OCI-M1 (cell line): ENCODE measurements at places on chromosomes 4 and X.

DNA sequence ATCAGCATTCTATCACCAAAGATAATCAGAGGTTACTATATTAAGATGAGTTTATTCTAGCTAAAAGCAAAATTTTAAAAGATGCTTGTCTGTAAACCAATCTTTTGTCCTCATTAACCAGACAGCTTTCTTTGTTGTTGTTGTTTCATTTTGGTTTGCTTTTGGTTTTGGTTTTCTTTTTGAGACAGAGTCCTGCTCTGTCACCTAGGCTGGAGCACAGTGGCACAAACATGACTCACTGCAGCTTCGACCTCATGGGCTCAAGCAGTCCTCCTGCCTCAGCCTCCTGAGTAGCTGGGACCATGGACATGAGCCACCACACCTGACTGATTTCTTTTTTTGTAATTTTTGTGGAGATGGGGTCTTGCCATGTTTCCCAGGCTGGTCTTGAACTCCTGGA is 102.9 kb downstream of the COX18 start:
- peak; percentile 40 for DNase-seq

- DNase-seq, result no peak
Observed at GRCh38 chr4:53900271-53900649, 164.1 kb downstream of the CHIC2 start.

DNA sequence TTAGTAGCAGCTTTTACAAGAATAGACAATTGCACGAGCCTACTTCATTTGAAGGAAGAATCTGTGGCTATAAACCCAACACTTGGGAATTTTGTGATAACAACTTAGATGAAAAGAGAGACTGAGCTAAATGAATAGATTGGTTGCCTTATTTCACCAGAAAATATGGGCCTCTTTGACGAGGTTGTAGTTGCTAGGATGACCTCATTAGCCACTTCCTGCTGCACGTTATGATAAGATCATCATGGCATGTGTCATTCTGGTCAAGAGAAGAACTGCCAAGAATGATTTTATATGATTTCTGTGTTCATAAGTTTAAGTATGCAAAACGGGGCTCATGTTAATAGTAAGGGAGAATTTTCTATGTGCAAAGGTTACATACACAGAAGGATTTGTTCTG is 321.9 kb upstream of the GIMD1 start:
- DNase-seq, result peak; percentile 78

DNA sequence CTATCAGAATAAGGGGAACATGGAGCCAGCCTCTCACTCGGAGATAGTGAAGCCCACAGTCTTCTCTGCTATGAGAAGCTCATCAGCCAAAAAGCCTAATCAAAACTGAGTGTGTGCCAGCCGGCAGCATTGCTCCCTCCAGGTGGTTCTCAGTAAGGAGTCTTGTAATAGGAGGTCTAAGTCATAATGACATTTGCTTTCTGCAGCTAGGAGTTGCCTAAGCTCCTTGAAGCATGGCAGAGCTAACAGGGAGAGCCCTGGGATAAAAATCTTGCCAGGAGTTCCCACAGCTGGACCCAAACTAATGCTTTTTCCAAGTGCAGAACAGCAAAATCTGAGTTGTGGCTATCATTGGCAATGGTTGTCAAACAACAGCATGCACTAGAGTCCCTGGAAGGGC is 245.2 kb downstream of the SPATA18 start:
- DNase-seq, result no peak

GRCh38 chr4:105306158-105306781 is 159.6 kb downstream of the TET2 start:
- DNase-seq, result peak; percentile 67

DNA sequence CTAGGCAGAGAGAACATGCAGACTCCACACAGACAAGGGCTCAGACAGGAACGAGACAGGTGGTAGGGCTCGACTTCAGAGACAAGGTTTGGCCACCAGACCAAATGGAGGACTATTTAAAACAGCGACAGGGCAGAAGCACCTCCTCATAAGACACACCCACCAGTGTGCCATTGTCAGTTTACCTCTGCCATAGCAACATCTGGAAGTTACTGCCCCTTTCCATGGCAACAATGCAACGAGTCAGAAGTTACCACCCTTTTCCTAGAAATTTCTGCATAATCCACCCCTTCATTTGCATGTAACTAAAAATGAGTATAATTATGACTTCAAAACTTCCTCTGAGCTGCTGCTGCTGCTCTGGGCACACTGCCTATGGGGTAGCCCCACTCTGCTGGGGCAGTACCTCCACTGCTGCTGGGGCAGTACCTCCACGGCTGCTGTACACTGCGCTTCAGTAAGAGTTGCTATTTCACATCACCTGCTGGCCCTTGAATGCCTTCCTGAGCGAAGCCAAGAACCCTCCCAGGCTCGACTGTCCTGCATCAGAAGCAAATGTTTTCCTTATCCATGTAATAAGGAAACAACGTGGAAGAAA is 2222.3 kb upstream of the AGA start:
- DNase-seq, result no peak

DNA sequence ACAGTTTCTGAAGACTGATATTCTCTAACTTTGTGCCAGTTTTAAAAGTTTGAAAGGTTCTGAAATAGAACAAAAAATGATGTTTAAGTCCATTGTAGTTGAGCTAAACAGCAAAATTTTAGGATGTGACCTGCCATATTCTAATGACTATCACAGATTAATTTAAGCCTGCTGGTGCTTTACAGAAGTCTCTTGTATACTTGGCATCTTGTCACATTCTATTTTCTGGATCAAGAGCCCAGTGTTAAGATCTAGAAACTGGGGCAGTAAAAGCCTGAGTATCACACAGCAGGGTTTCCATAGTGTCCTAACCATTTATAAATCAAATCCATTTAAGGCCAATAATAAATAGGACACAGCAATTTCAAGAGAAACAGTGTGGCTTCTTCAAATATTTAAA is 12.4 kb downstream of the FSTL5 start:
- DNase-seq, result no peak

GRCh38 chr4:101806914-101807313 is 16.4 kb downstream of the BANK1 start:
- no peak for DNase-seq

- no peak for DNase-seq
Observed at GRCh38 chr4:187999406-187999932, 3.9 kb downstream of the ZFP42 start.

DNA sequence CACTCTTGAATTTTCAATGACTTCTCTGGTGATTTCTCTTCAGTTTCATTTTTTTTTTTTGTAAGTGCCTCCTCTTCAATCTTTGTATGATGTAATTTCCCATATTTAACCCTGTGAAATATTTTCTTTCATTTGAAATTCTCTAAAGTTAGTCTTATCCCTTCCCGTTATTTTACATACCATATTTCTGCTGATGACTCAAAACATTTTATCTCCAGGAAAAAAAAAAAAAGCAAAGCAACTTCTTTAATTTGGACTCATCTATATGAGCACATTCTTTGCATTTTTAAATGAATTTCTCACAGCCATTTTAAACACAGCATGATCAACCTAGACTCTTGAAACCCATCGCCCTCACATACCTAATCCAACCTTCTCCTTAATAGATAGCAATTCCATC is 1831.4 kb downstream of the ARAP2 start:
- no peak for DNase-seq

GRCh38 chr4:84699001-84699671 is 116.2 kb downstream of the CDS1 start:
- peak; percentile 6 for DNase-seq

GRCh38 chrX:101223226-101223625 is 3.6 kb downstream of the DRP2 start:
- no peak for DNase-seq

DNA sequence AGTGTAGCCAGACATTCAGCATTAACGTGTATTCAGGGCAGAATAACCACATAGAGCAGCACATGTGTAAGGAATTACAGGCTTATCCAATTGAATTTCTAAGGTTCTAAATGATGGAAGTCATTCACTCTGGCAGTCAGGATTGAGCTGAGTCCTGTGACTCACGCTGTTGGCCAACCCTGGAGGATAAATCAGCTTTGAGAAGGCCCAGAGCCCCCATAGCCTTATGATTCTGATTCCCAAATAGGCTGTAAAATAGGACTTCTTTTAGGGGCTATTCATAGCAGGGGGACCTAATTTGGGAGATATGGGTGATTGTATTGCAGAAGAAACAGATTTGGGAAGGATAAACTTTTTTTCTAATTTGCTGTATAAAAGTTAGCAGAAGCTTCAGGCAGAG is 8.1 kb upstream of the HPF1 start:
- DNase-seq, result no peak

GRCh38 chr4:174215961-174216680 is 67.3 kb downstream of the FBXO8 start:
- no peak for DNase-seq

GRCh38 chr4:137359691-137360315 is 172.5 kb downstream of the PCDH18 start:
- no peak for DNase-seq

DNA sequence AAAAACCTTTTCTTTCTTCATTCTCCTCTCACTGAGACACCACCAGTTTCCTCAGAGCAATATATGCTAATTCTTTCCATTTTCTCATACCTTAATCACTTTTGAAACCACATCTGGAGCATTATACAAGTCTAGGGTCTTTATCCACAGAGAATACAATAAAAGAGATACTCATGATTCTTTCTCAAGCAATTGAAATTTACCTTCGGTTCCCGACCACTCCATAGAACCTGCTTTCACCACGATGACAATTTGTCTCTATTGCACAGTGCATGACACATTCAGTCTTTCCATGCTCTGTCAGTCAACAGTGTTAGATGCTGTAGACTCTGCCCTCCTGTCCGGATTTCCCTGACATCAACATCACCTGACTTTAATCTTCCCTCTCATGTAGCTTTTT is 409.3 kb upstream of the NWD2 start:
- DNase-seq, result no peak

DNA sequence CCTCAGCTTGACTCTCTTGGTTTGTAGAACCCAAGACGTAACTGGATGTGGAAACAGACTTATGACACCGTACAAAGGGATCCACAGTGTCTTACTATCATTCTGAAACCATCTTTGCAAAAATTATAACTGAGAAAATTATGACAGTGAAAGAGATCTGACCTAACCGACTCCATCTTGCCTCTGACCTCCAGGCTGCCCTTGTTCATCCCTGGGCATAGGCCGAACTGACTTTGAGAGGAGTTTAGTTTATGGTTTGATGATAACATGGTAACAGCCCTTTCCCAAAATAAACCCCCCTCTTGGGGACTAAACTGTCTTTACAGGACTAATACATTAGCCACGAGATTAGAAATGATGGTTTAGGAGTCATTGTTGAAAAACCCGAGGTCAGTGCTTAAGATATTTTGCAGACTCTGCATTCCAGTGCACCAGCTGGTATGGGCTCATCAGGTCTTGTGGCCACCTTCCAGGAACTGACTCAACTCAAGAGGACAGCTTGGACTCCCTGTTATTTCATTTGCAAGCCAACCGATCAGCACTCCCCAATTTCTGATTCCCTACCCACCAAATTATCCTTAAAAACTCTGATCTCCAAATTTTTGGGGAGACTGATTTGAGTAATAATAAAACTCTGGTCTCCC is 49.6 kb downstream of the CASP3 start:
- no peak for DNase-seq

DNA sequence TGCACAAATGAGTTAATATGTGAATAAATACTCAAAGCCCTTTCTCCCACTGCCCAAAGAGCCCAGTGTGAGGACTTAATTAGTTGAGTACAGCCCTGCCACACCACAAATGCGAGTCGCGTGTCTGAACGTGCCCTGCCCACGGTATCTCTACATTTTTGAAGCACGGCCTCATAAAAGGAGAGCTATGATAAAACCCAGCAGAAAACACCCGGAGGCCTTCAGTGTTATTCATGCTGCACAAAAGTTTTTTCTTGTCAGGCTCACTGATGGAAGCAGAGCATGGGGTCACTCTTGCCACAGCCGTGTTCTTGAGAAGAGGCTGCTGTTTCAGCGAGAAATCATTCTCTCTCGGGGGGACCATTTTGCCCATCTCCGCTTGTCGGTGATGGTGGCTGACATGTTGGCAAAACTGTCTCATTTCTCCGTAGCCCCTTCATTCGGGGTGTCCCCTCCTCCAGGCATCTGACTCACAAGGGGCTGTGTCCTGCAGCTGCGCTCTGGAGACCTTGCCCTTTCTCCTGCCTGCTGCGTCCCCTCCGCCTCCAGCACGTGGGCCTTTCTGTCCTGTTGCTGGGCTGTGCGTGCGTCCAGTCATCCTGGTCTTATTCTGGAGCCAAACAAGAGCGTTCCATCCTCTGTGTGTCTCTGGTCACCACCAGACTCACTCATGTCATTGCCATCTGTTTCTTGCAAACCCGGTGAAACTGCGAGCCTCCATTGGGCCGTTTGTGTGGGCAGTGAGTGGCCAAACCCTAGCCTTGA is 88.8 kb downstream of the SORCS2 start:
- no peak for DNase-seq

DNA sequence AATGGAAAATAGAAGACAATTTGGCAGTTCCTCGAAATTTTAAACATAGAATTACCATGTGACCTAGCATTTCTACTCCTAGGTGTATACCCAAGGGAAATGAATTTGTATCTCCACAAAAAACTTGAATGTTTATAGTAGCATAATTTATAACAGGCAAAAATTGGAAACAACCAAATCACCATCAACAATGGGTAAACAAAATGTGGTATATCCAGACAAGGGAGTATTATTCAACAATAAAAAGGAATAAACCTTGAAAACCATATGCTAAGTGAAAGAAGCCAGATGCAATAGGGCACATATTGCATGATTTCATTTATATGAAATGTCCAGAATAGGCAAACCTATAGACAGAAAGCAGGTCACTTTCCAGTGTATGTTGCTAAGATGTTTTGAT is 83.8 kb downstream of the SNX25 start:
- no peak for DNase-seq

DNA sequence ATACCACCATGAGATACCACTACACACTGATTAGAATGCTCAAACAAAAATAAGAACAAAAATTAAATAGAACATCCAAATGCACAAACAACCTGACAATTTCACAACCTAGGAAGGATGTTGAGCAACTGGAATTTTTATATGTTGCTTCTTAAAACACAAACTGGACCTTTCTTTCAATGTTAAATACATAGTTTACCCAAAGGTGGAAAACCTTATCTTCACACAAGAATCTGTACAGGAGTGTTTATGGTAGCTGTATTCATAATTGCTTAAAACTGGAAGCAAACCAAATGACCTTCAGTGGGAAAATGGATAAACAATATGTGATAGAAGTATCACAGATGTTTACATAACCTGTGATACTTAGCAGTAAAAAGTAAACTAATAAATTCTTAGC is 573.8 kb downstream of the MAGEB5 start:
- no peak for DNase-seq

DNA sequence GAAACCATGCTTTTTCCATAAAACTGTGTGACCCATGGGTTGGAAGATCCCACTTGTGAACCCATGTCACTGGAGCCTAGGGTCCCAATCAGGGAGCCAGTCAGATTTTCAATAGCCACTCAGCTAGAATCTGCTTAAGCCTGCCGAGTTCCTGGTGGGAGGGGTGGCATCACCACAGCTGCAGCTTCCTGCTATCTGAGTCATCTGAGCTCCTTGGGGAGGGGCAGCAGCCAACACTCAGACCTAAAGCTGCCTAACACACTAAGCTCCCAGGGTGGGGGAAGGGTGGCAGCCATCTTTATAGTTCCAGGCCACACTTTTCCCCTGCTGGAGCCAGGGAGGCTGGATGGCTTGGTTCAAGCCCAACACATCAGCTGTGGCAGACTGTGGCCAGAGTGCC is 350.1 kb downstream of the C4orf33 start:
- DNase-seq, result peak; percentile 91

GRCh38 chr4:22900876-22901275 is 208.1 kb downstream of the GBA3 start:
- no peak for DNase-seq
